Colonic mucosa (tissue), 4 donors: ENCODE measurements at places on chromosomes 5 and 9.

DNA sequence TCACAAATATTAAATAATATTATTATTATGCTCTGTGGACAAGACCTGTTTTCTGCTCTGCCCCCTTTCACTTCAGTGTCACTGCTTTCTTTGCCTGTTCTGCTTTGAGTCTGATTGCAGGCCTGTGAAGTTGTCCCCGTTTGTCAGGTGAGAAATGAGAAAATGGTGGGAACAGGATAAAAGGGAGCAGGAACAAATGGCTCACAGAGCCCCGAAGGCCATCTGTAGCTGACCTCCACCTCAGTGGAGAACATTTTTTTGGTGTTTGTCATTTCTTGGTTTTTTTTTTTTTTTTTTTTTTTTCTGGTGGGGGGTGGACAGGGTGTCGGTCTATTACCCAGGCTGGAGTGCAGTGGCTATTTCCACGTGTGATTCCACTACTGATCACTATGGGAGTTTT, 13.2 kb upstream of the S100Z start:
- H3K4me3 ChIP-seq = no peak overlapping the region
- H3K4me1 ChIP-seq = no peaks in the 10 kb centered on the region
- no peaks in the 10 kb centered on the region for H3K27me3 ChIP-seq
- DNase-seq = no peak
- no peaks in the 10 kb centered on the region for H3K36me3 ChIP-seq

- H3K36me3 ChIP-seq = no peaks in the 10 kb centered on the region
- H3K4me3 ChIP-seq = no peak overlapping the region
- peak; percentile 43 for DNase-seq
- H3K27ac ChIP-seq = no peak overlapping the region
Measured at GRCh38 chr5:59542851-59543820, 350.4 kb downstream of the PDE4D start.

DNA sequence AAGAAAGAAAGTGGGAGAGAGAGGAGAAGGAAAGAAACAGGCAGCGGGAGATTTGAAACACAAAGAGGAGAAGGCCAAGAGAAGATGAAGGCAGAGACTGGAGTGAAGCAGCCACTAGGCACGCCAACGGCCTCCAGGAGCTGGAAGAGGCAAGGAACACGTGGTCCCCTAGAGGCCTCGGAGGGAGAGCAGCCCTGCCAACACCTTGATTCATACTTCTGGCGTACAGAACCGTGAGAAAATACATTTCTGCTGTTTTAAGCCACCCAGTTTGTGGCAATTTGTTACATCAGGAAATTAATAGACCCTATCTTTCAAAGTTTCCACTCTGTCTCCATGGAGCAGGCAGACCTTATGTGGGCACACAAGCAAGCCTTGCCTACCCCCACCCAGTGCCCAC, 133.4 kb downstream of the ACTL7B start:
- H3K36me3 ChIP-seq = no peaks in the 10 kb centered on the region
- H3K4me3 ChIP-seq = no peak overlapping the region

GRCh38 chr5:115343855-115344254, 47.4 kb upstream of the CCDC112 start:
- H3K4me1 ChIP-seq = no peaks in the 10 kb centered on the region
- no peak overlapping the region for H3K27ac ChIP-seq
- no peaks in the 10 kb centered on the region for H3K27me3 ChIP-seq
- H3K36me3 ChIP-seq = no peaks in the 10 kb centered on the region

- no peaks in the 10 kb centered on the region for H3K36me3 ChIP-seq
- no peak overlapping the region for H3K4me3 ChIP-seq
- no peaks in the 10 kb centered on the region for H3K27me3 ChIP-seq
- H3K4me1 ChIP-seq = peaks cover 4% of the 10 kb centered on the region
- H3K27ac ChIP-seq = peak overlapping the region; percentile 18
Measured at GRCh38 chr5:139670369-139671095, 22.4 kb downstream of the CXXC5 start.

DNA sequence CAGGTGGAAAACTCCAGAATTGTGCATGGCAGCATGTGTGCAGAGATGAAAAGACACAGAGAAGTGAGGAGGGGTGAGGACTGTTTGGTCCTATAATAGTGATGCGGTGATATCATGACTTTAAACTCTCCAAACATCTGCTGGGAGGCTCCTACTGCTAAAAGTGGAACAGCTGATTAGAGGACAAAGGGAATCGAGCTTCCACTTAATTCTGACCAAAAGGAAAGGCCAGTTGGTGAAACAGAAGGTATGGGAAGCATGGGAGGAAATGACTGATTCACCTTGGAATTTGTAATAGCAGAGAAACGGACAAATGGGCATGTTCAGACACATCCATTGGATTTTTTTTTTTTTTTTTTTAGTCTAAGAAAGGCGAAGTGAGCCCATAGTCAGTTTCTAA, 67.5 kb upstream of the MAMDC2 start:
- no peaks in the 10 kb centered on the region for H3K36me3 ChIP-seq
- H3K27ac ChIP-seq = no peak overlapping the region
- no peak overlapping the region for H3K4me3 ChIP-seq
- H3K27me3 ChIP-seq = no peaks in the 10 kb centered on the region
- no peak for DNase-seq
- no peaks in the 10 kb centered on the region for H3K4me1 ChIP-seq

DNA sequence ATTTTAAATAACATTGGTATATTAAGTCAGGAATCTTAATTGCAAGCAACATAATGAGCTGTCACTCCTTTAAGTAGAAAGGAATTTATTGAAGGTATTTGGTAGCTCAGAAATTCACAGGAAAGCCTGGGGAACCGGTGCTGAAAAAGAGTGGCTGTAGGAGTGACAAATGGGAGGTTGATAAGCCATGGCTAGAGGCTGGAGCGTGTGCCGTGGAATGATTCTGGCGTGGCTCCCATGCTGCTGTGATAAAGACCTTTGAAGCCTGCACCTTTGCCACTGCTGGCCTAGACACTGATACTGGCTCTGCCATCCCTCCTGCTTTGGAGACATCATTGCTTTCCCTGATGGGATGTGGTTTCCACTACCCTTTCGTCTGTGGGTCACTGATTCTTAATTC, 65.7 kb upstream of the ATG10 start:
- no peaks in the 10 kb centered on the region for H3K27me3 ChIP-seq
- H3K4me1 ChIP-seq = no peaks in the 10 kb centered on the region
- no peak for DNase-seq

GRCh38 chr5:144017631-144018030, 152.8 kb downstream of the YIPF5 start:
- H3K4me3 ChIP-seq = no peak overlapping the region
- no peaks in the 10 kb centered on the region for H3K36me3 ChIP-seq
- no peaks in the 10 kb centered on the region for H3K27me3 ChIP-seq
- no peak for DNase-seq
- no peaks in the 10 kb centered on the region for H3K4me1 ChIP-seq

DNA sequence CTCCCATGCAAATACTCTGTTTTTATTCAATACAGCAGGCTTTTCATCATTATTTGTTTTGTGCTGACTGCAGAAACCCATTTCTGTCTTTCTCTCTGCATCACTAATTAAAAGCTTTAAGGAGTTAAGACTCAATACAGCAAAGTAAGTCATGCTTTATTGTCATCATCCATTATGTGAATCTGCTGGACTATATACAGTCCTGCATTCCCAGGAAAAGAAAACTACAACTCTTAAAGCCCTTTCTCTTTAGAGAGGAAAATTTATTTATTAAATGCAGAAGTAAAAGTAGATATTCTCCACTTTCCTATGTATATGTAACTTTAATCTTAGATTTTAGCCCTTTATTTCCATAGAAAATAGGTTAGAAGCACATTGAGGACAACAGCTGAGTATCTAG, 706.6 kb upstream of the RGMB start:
- no peak for DNase-seq
- no peak overlapping the region for H3K27ac ChIP-seq
- H3K4me1 ChIP-seq = no peaks in the 10 kb centered on the region

GRCh38 chr9:133477992-133478850, 678 bp downstream of the SLC2A6 start:
- H3K27ac ChIP-seq = peak overlapping the region; percentile 40
- peak overlapping the region; percentile 56 for H3K4me3 ChIP-seq
- H3K36me3 ChIP-seq = no peaks in the 10 kb centered on the region
- H3K27me3 ChIP-seq = no peaks in the 10 kb centered on the region

DNA sequence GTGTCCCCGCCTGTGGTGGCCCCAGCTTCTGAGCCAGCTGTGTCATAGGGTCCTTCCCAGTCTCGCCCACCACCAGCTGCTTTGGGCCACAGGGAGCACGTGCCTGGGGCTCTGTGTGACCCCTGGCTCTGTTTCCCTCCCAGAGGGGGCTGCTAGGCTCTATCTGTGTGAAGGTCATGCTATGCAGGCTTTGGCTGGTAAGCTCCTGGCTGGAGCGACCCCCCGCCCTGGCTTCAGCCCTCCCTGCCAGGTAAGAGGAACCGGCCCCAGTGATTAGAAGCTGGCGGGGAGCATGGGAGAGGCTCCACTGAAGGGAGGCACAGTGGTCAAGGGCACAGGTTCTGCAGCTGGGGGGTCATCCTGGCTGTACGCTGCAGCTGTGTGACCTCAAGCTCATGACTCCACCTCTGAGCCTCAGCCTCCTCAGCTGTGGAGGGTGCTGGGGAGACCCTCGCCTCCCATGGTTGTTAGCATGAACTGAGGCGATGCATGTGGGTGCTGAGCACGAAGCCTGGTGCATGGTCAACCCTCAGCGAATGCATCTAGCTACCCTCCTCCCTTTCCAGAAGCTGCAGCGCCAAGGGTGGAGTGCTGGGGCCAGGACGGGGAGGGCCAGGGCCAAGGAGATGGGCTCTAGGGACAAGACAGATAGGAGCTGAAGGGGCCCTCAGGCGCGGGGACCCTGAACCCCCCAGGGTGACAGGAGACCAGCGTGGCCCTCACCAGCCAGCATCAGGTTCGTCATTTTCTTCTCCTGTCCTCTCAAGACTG, 163.8 kb upstream of the MVB12B start:
- no peaks in the 10 kb centered on the region for H3K4me1 ChIP-seq
- H3K27ac ChIP-seq = no peak overlapping the region
- H3K36me3 ChIP-seq = no peaks in the 10 kb centered on the region
- no peak for DNase-seq
- no peaks in the 10 kb centered on the region for H3K27me3 ChIP-seq

DNA sequence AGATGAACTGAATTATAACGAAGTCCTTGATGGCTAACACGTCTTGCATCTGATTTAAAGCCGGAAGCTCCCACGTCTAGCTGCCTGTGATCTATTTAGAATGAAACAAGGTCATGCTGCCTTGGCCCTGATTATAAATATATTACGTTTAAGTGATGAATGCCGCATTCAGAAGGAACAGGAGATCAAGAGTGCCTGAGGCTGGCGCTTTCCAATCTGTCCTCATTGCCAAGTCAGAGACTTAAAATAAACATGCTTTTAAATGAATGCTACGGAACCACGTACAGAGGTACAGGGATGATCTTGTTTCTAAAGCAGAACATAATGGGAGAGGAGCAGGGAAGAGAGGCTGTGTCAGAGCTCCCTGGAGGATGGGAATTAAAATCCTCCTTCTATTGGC, 292.8 kb downstream of the TLE1 start:
- no peaks in the 10 kb centered on the region for H3K4me1 ChIP-seq
- no peak for DNase-seq
- H3K36me3 ChIP-seq = no peaks in the 10 kb centered on the region
- no peaks in the 10 kb centered on the region for H3K27me3 ChIP-seq
- H3K4me3 ChIP-seq = no peak overlapping the region

GRCh38 chr9:130414081-130414731, 30.6 kb upstream of the ASS1 start:
- no peaks in the 10 kb centered on the region for H3K36me3 ChIP-seq
- H3K27ac ChIP-seq = peak overlapping the region; percentile 85
- no peaks in the 10 kb centered on the region for H3K27me3 ChIP-seq
- no peaks in the 10 kb centered on the region for H3K4me1 ChIP-seq

DNA sequence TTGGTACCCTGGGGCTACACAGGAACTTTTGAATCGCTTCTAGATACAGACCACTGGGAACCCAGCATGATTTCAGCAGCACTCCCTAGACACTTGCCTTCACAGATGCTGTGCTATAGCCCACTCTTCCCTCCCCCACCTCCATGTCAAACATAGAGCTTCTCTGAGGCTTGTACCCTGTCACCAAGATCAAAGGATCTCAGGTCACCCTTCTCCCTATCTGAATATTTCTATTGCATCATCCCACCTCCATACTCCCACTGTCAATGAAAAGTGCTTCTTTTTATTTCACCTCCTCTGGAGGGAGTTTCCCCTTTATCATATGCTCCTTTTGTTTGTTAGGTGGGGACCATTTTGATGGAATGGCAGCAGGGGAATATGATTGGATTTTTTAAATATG, 29.2 kb upstream of the PHF24 start:
- no peak for DNase-seq
- no peak overlapping the region for H3K27ac ChIP-seq
- no peaks in the 10 kb centered on the region for H3K4me1 ChIP-seq
- H3K36me3 ChIP-seq = no peaks in the 10 kb centered on the region
- no peaks in the 10 kb centered on the region for H3K27me3 ChIP-seq
- H3K4me3 ChIP-seq = no peak overlapping the region

- peak; percentile 55 for DNase-seq
- H3K36me3 ChIP-seq = peaks cover under 1% of the 10 kb centered on the region
- no peak overlapping the region for H3K4me3 ChIP-seq
- no peak overlapping the region for H3K27ac ChIP-seq
- no peaks in the 10 kb centered on the region for H3K4me1 ChIP-seq
- H3K27me3 ChIP-seq = no peaks in the 10 kb centered on the region
Measured at GRCh38 chr5:95892784-95893354, 68.8 kb downstream of the ELL2 start.

DNA sequence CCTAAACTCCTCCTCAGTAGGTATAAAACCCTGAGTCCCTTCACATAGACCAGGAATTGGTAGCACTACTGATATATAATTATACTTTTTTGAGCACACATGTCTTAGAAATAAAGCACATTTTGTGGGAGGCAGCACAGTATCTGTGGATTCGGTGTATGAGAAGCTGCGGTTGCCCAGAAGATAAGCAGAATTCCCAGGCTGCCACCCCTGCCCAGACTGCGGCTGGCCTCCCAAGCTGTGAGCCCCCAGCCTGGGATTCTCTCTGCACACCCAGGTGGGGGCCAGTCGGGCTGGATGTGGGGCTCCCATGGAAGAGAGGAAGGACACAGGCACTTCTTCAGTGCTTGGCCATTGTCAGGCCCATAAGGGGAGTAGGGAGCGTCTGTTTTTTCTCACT, 25.6 kb upstream of the ANGPTL2 start:
- H3K36me3 ChIP-seq = no peaks in the 10 kb centered on the region
- H3K27ac ChIP-seq = no peak overlapping the region
- H3K27me3 ChIP-seq = no peaks in the 10 kb centered on the region
- H3K4me3 ChIP-seq = no peak overlapping the region
- no peaks in the 10 kb centered on the region for H3K4me1 ChIP-seq

DNA sequence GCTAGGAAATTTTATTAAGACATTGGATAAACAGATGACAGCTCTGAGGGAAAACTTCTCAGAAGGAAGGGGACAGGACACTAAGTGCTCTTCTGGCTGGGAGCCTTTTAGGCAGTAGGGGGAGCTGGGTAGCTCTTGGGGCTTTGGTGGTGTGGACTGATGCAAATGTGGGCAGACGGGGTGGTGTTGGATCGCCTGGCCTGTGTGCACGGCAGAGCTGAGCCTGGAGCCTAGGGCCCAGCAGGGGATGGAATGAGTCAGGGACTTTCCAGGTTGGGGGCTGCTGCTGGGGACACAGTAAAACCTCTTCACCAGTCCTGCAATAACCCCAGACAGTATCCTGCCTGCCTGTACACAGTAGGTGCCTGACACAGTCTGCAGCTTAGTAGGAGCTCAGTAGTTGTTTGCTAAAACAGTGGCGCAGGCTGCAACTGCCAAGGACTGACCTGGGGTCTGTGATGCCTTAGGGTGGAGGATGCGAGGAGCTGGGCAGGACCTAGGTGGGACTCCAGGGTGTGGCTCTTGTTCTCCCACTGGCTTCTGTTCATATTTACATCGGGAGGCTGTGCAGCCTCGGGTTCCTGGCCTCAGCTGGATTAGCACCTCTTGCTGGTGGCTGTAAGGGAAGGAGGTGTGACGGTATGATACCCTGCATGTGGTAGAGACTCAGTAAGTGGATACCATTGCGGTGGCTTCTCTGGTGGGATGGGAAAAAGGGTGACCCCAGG, 83.8 kb downstream of the DAB2IP start:
- no peak overlapping the region for H3K4me3 ChIP-seq
- no peaks in the 10 kb centered on the region for H3K27me3 ChIP-seq
- DNase-seq = peak; percentile 61
